ENCODE measurements at places on chromosomes 2 and 18.

GRCh38 chr2:47272031-47272864, 117.1 kb upstream of the STPG4 start:
- DNase-seq = peak; percentile 28

- DNase-seq = no peak
Measured at GRCh38 chr2:110927526-110927925, 193.2 kb upstream of the BCL2L11 start.

DNA sequence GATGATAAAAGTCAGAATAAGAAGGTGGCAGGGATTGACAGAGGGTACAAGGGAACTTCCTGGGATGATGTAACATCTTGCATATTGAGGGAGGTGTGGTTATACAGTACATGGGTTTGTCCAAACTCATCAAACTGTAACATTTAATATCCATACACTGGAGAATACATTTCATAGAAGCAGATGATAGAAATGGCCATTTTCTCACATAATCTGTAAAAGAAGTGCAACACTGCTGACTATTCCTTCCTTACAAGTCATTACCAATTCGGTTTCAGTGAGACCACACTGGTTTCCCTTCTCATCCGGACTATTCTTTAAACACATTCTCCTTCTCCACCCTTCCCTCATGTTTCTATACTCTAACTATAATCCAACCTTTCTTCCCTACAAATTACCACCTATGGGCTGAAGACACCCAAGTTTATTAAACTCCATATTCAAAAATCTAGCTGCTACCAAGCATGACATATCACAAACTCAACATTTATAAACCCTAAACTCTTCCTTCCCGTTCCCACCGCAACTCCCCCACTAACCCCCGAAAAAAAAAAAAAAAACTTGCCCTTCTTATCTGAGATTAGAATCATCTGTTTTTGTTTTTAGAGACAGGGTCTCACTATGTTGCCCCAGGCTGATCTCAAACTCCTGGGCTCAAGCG, 1.6 kb downstream of the COX7A2L start:
- peak; percentile 1 for DNase-seq

DNA sequence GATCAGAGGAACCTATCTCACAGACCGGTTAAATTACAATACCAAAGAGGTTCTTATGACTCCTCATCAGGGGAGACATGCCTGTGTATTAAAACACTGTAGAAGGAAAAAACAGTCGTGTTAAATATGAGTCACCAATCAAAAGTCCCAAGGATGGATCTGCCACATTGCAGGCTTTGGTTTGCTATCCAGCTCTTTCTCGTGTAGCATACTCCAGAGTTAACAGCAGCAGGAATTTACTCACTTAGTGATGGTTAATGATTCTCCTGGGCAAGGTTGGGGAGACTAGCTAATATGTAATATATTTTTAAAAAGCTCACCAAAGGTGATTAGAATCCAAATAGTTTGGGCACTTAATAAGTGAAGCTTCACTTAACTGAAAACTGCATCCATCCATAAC, 109.7 kb downstream of the MBD5 start:
- no peak for DNase-seq

DNA sequence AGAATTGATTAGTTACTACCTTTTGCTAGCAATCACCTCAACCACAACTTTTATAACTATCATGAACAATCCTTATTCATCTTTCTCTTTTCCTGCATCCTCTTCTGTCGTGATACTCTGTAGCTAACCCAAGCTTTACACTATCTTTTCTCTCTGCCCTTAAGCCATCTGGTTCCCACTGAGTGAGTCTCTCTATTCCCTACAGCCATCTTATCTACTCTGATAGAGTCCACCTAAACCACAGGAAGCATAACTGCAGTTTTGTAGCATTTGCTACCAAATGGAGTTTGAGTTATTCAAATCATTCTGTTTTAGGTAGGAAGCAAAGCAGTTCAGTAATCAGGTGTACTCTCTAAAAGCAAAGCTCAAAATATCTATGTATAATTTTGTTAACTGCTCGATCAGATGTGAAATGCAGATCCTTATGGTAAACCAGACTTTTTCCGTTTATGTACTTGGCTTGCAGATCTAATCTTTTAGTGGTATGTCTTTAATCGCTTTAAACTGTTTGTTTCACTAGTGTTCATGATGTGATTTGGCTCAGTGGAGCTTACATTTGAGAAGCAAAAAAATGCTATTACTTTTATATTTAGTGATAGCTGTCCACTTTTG, 91.0 kb downstream of the CSRNP3 start:
- no peak for DNase-seq

DNA sequence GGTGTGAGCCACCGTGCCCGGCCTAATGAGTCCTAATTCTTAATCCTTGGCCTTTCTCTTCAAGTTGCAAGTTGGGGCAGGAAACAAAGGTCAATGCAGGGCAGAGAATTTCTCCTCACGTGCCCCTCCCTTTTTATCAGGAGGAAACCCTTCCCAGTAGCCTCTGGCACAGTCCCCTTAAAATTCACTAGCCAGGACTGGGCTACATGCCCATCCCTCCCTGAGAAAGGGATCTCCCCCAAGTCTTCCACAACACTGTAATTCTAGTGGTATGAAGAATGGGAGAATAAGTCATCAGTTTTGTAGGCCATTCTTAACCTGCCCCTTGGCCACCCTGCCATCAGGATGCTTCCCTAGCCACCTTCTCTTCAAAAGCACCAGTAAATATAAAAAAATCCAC, 42.2 kb downstream of the ARID5A start:
- no peak for DNase-seq

DNA sequence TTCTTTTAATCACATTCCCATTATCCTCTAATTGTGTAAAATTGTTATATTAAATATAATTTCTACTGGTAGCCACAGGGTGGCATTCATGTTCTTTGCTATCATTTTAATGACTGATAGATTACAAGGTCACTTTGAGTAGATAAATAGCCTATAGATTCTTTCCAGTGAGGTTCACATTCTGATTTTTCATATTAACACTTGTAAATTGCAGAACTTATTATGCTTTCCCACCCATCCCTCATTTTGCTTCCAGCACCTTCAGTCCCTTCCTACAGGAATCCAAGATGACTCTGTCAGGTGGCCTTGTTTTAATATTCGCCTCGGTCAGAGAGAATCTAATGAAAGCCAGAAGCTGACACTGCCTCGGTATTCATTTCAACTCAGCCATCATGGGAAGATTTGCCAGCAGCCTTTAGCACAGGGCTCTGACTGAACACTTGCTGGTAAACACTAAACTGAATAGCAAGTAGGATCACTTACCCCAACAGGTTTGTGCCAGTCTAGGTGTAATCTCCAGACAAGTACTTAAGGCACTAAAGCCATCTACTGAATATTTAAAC, 101.2 kb upstream of the FSHR start:
- no peak for DNase-seq

GRCh38 chr2:236527159-236527630, 42.4 kb upstream of the ACKR3 start:
- DNase-seq = no peak

- peak; percentile 83 for DNase-seq
Measured at GRCh38 chr18:2657788-2658458, 2.4 kb downstream of the SMCHD1 start.

DNA sequence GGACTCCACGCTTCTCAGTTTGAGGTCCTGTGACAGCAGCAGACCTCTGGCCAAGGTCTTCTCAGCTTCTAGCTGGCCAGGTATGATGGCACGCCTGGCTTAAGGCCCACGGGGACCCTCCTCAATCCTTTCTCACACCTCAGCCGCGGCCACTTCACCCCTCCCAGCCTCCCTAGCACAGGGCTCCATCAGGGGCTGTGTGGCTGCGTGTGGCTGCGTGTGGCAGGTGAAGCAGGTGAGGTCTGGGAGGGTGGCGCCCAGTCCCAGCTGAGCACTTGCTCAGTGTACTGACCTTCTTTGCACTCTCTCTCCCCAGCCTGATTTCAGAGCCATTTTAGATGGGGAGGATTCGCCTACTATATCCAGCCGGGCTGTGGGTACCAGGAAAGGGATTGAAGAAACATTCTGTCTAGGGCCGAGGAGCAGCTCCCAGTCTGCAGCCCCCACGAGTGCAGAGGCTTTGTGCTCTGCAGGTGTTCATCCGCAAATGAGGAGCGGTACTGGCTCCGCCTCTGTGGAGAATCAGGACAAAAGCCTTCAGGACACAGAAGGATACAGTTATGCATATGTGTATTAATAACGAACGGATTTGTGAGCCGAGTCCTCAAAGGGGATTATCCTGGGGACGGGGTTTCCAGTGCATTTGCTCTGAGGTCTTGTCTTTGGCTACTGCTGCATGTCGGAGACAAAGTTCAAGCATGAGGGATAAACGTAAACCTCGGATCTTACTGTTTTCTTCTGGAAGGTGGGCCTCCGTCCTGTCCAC, 236.9 kb upstream of the RAB6C start:
- no peak for DNase-seq

- peak; percentile 48 for DNase-seq
Measured at GRCh38 chr2:88739985-88740600, 48.6 kb downstream of the RPIA start.

GRCh38 chr2:188978291-188979081, 4.3 kb downstream of the COL3A1 start:
- DNase-seq = no peak

DNA sequence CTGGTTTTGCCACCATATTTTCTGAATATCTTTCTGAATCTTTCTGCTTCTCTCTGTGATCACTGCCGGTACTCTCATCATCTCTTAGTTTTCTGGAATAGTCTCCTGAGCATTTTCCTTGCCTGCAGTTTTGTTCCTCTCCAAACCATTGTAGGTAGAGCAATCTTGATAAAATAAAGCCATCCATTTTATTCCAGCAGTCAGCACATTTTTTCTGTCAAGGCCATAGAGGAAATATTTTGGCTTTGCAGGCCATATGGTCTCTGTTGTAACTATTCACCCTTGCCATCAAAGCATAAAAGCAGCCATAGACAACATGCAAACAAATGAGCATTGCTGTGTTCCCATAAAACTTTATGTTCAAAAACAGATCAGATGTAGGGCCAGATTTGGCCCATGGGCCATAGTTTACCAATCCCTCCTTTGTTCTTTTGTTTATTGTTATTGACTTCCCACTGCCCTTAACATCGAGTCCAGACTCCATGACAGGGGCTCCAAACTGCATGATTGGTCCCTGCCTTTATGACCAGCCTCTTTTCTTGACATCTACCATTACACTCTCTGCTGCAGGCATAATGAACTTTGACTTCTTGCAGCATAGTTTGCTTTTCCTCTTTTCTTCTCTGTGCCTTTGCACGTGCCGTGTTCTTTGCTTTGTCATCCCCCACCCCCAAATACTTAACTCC, 29.8 kb downstream of the TMEM87B start:
- DNase-seq = no peak

DNA sequence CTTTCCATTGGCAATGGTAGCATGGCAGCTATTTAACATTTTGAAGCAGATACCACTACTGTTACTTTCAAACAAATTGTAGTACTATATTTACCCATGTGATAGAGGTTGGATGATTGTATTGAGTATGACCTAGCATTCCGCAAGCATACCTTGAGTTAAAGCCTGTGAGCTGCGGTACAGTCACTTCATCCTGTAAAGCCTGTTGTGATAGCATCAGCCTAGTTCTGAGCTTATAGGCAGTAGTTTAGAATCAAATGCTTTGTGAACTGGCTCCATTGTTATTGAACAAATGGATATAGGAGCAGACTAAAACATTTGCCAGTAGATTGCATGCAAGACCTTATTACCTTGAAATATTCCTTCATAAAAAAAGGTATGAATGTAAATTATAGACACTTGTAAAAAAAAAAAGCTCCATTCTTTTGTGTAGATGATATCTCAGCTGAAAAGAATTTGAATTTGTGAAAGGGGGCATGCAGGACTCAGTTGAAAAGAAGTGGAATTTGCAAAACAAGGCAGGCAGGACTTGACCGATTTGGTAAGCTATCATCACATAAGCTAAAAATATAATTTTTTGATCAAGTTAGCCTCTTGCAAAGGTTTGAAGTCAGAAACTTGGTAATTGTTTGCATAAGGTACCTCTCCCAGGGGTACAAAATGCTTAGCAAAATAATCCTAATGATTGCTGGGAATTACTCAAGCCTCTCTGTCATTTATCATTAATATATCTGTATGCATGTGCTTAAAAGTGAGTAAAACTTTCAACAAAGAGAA, 138.5 kb upstream of the ITGA4 start:
- no peak for DNase-seq

DNA sequence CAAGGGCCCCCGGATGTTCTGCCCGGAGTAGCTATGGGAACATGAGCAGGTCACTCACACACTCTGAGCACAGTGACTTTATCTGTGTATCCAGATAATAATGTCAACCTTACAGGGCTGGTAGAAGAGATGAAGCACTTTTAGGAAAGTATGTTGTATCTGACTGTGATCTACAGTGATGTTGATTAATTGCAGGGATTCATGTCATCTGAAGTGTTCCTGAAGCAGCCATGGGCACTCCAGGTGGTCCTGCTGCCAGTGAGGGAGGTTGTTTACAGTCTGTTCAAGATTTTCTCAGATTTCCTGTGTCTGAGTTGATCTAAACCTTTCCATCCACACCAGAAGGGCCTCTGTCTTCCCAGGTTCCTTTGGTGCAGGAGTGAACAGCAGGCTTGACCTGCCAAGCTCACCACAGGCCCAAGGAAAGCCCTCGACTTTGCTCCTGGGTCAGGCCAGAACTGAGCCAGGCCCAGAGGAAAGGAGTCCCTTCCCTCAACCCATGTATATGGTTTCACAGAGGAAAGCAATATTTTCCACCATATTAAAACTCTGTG, 28.0 kb downstream of the KIAA2012 start:
- DNase-seq = no peak

DNA sequence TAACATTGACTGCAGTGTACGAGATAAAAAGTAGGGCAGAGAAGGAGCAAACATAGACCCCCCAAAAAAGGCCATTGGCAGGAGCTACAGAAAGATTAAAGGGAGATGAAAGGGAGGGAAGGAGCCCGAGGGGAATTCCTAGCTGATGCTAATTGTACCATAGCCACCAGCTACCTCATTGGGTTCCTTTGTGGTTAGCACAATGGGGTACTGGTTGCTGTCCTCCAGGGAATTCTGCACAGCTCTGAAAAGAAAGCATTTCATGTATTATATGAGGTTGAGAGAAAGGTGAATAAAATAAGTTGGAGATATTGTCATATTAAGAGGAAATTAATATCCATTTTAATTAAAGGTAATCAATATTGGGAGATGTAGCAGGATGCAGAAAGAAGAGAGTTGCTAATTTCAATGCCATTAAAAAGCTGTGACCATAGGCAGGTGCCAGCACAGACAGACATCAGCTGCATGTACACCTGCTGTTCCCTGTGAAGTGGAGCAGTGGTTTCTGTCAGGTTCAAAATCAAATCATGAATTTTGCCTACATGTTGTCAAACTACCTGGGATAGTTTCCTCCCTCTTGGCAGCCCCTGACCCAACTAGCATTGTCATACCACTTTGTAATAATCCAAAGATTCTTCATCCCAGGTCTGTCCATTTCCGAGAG, 185.4 kb upstream of the DLGAP1 start:
- DNase-seq = no peak
